Kidney (tissue), 22 donors: ENCODE measurements at places on chromosomes 3 and 15. TPM values are rescaled to one million over a fixed set of nuclear protein-coding genes. Genes with fewer than 3 reads are reported as not detected.

- H3K27ac ChIP-seq, result no peak overlapping the region
- no peak for DNase-seq
- H3K27me3 ChIP-seq, result no peaks in the 10 kb centered on the region
- H3K4me1 ChIP-seq, result no peaks in the 10 kb centered on the region
- H3K36me3 ChIP-seq, result no peaks in the 10 kb centered on the region
- H3K4me3 ChIP-seq, result no peak overlapping the region
Measured at GRCh38 chr3:69204315-69204957, 82.0 kb upstream of the LMOD3 start.

- no peak overlapping the region for H3K4me3 ChIP-seq
- H3K27ac ChIP-seq, result no peak overlapping the region
- H3K27me3 ChIP-seq, result no peaks in the 10 kb centered on the region
- DNase-seq, result peak; percentile 17
- H3K36me3 ChIP-seq, result no peaks in the 10 kb centered on the region
Measured at GRCh38 chr3:106161246-106161645, 292.4 kb upstream of the CBLB start.

DNA sequence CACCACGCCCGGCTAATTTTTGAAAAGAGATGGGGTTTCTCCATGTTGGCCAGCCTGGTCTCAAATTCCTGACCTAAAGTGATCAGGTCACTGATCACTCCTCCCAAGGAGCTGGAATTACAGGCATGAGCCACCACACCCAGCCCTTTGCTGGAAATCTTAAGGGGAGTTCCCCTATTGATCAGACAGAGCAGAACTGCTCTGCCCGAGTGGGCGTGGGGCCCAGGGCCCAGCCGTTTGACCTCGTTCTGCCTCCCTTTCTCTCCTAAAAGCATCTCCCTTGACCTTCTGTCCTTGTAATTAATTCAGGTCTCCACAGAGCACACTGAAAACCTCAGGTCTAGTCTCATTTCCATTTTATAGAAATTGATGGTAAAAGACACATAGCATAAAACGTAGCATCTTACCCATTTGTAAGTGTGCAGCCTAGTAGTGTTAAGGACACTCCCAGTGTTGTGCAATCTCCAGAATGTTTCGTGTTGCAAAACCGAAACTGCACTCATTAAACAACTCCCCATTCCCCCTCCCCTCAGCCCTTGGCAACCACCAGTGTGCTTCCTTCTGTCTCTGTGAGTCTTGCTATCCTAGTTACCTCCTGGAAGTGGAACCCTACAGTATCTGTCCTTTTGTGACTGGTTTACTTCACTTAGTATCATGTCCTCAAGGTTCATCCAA lies 89.3 kb downstream of the SLCO3A1 start:
- H3K27me3 ChIP-seq, result no peaks in the 10 kb centered on the region
- peak overlapping the region; percentile 69 for H3K27ac ChIP-seq
- peak overlapping the region; percentile 13 for H3K4me3 ChIP-seq

BNC1 gene
- 0.38 TPM for total RNA-seq

GRCh38 chr15:44812029-44812517 lies 75.7 kb downstream of the TRIM69 start:
- H3K27me3 ChIP-seq, result no peaks in the 10 kb centered on the region
- H3K4me3 ChIP-seq, result no peak overlapping the region
- DNase-seq, result no peak

- H3K27ac ChIP-seq, result no peak overlapping the region
- no peaks in the 10 kb centered on the region for H3K27me3 ChIP-seq
- no peaks in the 10 kb centered on the region for H3K4me1 ChIP-seq
- no peak overlapping the region for H3K4me3 ChIP-seq
- H3K36me3 ChIP-seq, result no peaks in the 10 kb centered on the region
- DNase-seq, result no peak
Measured at GRCh38 chr3:147900851-147901250, 491.7 kb downstream of the ZIC1 start.

DNA sequence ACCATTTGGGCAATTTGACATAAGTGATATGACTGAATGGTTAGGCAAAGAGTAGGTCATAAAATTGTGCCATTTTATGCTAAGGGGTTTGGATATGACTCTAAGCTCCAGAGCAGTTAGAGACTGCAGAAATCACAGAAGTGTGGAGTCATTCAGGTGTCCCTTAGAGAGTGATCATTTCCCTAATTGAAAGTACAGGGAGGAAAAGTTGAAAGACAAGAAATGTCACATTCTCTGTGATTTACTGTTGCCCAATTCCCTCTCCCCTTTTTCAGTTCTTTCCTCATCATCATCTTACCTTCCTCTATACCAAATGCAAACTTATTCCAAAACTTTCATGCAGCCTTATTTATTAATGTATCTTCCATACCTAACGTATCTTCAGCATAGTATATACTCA lies 2.7 kb upstream of the GOLGB1 start:
- no peaks in the 10 kb centered on the region for H3K36me3 ChIP-seq
- H3K27me3 ChIP-seq, result peaks cover 2% of the 10 kb centered on the region
- peaks cover 13% of the 10 kb centered on the region for H3K4me1 ChIP-seq
- no peak overlapping the region for H3K4me3 ChIP-seq
- DNase-seq, result no peak

AMT gene
- total RNA-seq, result 15.2 TPM
